ENCODE measurements at places on chromosomes 7 and 10.
A peak's percentile ranks its signal among the peaks of the same experiment; 100 is the strongest.

DNA sequence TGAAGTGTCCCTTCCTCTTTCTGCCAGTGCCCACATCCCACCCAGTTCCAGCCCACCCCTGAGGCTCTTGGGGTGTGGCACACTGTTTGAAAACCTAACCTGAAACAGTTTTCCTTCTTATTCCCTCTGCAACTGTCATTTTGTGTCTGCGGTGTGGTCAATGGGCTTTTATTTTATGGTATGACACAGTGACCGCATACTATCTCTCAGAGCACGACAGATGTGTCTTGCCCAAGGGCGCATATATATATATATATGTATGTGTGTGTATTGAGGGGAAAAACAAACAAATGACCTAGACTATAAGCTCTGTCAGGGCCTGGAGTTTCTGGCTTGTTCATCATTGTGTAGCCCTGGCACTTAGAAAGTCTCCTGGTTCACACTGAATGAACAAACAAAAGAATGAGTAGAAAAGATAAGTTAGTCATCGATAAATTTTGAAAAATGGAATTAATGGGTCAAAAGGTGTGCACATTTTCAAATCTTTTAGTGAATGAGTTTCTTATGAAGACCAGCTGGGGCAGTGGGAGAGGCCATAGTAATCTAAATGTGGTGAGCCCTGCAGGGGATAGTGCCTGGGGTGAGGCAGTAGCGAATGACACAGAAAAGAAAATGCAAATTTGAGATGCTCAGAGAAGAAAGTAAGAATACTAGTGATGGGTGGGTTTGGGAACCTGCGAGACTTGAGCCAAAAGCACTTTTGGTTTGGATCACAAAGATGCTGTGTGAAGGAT is 198.4 kb downstream of the SNX10 start:
- DNase-seq, result no peak

- DNase-seq, result no peak
These were observed 240.4 kb downstream of the CAMK1D start for GRCh38 chr10:12589791-12590190.

DNA sequence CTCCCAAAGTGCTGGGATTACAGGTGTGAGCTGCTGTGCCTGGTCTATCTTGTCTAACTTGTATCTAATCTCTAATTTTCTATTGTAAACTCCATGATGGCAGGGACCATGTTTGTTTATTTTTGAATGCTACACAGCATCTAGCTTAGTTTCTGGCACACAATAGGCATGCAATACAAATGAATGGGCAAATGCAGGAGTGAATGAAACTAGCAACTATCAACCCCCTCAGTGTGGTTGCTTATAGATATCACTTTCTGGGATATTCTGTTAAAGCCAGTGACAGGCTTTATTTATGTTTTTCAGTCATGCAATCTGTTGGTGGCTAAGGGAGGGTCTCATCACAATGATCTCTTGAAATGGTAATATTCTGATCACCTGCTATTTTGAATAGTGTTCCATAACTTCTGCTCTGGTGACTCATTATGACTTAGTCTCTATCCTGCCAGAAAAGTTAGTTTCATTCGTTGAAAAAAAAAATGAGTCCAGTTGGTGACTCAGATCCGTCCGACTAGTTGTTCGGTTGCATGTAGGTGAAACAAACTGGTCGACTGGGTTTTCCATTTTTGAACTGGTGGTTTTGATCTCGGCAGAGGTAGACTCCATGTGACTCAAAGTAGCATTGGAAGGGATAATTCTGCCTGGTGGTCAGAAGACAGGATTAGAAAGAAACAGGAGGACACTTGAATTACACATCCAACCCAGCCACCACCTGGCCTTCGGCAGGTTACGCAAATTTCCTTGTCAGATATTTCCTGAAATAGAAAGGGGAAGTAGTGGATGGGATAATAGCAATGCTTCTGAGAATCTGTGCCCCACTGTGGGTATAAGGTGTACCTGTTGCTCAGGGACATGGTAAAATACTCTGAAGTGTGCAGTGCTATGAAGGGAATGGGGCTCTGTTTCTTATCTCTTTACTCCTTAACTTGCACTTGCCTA is 76.8 kb downstream of the GATA3 start:
- peak; percentile 88 for DNase-seq

- DNase-seq, result no peak
These were observed 28.7 kb upstream of the USP6NL start for GRCh38 chr10:11639849-11640764.

- DNase-seq, result no peak
These were observed 68.1 kb upstream of the LEP start for GRCh38 chr7:128172963-128173362.
